ENCODE measurements at places on chromosomes 2 and 18. TPM values are rescaled to one million over a fixed set of nuclear protein-coding genes. Genes with fewer than 3 reads are reported as not detected.

DNA sequence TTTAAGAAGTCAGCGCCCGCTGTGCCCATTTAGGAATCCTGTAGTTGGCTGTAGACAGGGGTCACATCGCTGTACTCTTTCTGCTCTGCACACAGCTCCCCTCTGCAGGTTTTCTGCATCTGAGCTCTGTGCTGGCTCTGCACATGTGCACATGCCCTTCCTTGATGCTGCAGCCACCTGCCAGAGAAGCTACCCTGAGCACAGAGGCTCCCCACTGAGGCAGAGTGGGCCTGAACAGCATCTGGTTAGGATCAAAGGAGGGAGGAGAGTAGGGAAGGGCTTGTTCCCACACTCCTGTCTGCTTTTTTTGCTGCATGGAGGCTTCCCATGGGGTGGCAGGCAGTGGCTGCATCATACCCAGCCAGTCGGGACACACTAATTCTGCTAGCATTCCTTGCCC is 238.9 kb downstream of the FHOD3 start:
- no peak for DNase-seq

DNA sequence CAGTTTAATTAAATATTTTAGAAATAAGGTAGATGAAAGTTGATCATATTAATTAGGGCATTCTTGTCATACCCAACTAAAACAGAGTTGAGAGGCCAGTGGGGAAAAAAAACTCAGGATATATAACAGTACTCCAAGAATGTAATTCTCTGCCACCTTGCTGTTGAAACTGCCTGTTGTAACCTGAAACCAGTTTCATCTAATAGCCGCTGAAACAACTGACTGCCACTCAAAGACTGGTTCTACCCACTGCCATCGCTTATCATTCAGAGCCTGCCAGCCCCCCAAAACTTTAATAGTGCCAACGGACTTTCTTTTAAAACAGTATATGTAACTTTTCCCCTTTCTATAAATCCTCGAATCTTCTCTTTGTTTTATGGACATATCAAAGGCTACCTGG is 37.7 kb upstream of the FSIP2 start:
- no peak for DNase-seq

DNA sequence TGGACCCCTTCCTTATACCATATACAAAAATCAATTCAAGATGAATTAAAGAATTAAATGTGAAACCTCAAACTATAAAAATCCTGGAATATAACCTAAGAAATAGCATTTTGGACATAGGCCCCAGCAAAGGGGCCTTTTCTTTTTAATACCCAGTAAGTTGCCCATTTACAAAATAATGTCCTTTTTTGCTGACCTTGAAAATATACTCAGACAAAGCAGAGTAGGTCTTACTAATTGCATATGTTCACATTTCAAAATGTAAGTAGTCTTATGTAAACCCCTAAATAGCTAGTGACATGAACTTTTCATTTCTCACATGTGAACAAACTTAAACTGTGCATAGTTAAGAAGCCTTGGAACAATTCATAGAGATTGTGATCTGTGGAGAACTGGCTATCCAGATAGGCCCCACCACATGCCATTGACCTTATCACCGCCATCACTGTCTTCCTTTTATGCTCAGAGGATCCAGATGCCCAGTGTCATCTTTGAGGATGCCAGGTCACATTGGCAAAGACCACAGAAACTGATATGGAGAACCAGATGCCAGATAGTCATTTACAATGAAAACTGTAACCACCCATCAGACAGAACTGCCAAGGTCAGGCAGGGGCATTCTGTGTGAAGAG is 282.4 kb upstream of the RAB12 start:
- no peak for DNase-seq

DNA sequence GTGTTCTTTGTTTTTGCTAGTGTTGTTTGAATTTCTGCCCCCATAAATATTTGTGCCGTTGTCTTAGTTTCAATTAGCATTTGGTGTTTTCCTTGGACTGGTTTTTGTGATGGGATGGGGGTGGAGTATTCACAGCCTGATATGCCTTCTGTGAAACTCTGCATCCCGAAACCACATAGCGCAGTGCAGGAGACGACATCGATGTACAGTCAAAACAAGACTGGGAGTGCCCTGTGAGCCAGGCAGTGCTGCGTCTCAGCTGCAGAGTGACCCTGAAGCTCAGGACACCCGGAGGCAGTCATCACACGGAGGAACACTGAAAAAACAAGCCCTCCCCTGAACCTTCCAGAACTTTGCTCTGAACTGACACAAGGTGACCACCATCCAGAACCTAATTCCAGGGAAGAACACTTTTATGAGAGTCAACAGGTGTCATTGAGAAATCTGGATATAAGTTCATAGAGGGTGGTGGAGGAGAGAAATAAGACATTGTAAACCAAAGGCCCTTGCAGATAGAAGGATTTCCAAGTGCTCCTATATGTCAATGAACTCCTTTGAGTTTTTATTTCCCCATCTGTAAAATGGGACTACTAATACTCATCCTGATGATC is 61.2 kb upstream of the CABLES1 start:
- no peak for DNase-seq

DNA sequence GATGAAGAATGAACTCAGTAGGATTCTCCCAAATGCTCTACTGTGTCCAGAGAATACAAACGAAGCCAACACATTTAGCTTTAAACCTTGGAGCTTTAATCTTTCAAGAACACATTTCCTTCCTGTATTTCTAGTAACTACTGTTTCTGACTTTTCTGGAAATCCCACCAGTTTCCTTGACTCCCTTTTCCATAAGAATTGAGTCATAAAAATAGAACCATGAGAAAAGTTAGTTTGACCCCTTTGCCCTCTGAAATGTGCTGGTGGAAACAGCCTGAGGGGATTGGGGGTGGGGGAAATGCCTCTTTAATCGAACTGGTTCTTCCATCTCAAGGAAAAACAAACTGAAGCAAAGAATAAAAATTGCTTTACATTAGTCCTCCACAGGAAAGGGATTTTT is 123.9 kb downstream of the TMEM17 start:
- DNase-seq, result no peak

GRCh38 chr18:41646915-41647620 is 308.0 kb upstream of the PIK3C3 start:
- DNase-seq, result no peak

GRCh38 chr2:101199251-101199791 is 48.1 kb upstream of the TBC1D8 start:
- DNase-seq, result no peak

- no peak for DNase-seq
Measured at GRCh38 chr2:36965751-36966369, 476 bp downstream of the STRN start.

GRCh38 chr2:19753314-19753713 is 148.5 kb downstream of the TTC32 start:
- no peak for DNase-seq

DNA sequence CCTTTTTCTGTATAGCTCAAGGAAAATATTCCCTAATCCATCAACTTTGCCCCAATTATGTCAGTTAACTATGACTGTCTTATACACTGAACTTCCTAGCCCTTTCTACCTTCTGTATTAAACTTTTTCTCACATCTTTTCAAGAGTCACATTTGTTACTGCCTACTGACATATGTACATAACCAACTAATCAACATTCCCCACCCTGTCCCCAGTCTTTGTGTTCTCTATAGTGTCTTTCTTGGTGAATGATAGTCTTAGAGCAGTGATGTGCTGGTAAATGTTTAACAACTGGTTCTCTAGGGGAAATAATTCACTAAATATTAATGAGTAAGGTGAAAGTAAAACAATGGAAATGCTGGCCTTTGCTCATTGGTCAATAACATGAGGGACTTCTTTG is 61.6 kb upstream of the PIK3C3 start:
- no peak for DNase-seq

The THSD7B gene
- not detected for total RNA-seq

The CCDC141 gene
- total RNA-seq, result 28.2 TPM
